Activated CD8-positive, alpha-beta memory T cell treated with anti-CD3 and anti-CD28 coated beads for 48 hours (primary cell): ENCODE measurements at places on chromosomes 16 and 17.

- no peak for DNase-seq
Measured at GRCh38 chr17:75241996-75242460, 19.4 kb downstream of the GGA3 start.

DNA sequence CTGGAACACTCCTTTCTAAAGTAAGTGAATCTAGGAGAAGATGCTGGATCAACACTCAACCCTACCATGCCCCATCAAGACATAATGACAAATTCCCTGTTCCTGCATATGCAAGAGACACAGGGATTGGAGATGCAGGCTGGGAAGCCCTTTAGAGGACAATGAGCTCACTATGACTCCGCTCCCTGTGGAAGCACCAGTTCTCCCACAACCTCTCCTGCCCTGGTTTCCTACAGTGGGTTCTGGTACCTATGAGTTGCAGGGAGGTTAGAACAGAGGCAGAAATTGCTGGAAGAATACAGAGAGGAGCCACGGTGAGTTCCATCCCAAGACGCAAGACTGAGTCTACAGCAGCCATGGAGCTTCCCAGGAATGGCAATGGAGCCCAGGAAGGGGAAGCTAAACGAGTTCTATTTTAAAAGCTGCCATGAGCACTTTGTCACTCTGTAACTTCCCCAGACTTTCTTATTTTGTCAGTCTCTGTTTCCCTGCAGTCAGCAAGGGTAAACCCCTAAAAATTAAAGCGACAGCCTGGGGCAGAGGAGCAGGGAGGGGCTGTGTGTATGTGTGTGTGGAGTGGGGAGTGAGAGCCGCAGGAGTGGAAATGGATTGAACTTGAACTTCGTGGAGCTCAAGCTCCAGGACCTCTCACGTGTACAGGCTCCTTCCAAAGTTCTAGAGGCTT lies 42.3 kb upstream of the PIK3R6 start:
- DNase-seq = no peak

DNA sequence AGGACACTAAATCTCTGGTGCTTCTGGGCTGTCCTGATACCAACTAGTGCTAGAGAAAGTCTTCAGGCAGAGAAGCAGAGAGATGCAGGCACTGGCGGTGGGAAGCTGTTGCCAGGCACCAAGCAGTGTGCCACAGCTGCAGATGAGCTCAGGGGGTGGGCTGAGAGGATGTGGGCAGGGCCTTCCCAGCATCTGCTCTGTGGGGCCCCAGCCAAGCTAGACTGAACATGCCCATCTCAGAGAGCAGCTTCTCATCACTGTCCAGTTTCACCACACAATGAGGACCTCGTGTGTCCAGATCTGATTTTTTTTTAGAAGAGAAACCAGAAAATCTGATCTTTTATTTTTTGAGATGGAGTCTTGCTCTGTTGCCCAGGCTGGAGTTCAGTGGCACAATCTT lies 17.1 kb downstream of the PSKH1 start:
- DNase-seq = no peak

DNA sequence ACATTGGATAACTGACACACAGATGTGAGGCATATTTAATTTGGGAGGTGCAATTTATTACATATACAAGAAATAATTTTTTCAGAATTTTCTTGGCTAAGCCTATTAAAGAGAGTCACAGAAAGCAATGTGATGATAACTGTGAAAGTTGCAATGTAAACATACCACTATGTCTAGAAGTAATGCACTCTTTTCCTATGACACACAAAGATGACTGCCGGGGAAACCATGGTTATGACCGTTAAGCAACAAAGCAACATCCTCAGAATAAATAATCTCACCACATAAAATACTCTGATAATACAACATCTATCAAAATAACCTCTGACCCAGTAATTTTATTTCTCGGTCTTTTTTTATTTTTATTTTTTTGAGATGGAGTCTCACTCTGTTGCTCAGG lies 10.5 kb upstream of the QRICH2 start:
- no peak for DNase-seq

DNA sequence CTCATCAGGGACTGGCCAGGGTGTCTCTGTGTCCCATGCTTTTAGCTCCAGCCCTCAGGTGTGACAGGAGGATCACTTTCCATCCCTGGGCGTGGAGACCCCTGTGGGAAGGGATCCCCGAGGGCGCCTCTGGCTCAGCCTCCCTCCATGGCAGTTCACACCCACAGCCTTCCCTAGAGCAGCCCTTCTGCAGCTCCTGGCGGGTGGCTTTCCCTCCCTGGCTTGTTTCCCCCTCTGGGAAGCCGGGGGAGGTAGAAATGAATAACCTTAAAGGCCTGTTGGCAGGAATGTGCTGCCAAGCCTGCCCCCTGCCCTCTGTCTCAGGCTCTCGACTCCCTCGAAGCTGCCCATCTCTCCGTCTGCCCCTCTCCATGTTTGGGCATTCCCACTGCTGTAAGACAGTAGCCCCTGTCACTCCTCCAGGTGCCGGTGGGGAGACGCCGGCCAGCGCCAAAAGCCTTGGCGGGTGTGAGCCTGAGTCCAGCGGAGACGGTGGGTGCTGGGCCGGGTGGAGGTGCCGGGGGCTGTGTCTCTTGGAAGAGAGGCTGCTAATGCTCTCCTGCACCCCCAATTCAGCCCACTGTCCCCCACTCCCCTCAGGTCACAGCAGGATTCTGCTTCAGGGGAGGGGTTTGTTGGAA lies 2.1 kb upstream of the ATP2A1 start:
- no peak for DNase-seq
